CD4-positive, alpha-beta T cell treated with Interleukin-6 for 4 hours (primary cell): ENCODE measurements at places on chromosomes 1 and 21.

DNA sequence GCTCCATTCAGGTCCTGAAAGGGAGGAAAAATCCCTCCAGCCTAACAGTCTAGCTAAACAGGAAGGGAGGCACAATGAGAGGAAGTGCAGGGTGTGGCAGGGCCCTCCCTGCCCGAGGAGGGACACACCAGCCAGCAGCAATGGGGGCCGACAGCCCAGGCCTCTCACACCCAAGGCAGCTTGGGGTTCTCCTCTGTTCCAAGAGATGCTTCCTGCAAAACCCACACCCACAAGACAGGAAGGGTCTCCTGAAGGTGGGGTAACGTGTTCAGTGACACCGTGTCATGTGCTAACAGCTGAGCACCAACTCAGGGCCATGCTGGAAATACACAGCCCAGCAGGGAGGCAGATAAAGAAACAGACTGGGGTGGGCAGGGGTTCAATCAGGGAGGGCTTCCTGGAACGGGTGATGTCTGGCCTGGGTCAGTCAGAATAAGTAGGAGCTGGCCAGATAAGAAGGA, 10.2 kb downstream of the ECE1 start:
- DNase-seq = peak; percentile 38

DNA sequence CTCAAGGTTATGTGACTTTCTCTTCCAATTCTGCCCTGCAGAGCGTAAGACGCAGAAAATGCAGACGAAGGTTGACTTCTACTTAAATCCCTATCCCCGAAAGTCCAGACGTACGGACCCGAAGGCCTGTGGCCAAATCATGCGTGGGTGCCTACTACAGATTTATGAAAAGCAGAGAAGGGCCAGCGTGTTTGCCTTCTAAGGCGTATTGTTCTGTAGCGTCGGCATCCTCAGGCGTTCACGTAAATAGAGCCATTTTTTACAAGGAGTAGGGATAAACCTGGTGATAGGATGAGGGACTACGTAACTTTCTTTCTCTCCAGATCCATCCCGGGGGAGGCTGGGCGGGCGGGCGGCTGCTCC, 222 bp upstream of the GIPC2 start:
- DNase-seq = no peak

- DNase-seq = peak; percentile 69
Measured at GRCh38 chr1:66996018-66996682, 57.8 kb downstream of the SLC35D1 start.

DNA sequence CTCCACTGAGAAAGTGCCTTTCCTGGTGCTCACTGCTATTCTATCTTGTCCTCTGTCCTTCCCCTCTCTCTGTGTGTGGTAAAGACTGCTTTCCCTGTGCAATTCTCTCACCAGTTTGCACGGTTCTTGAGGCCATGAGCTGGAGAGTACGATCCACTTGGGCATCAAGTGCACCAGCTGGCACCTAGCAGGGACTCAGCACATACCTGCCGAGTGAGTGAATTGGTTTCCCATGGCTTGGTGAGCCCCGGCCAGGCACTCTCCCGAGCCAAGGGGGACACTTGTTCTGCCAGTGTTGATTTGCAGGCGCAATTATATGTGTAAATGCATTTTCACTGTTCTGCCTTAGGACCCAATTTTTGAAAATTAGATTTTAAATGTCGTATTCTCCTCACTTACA, 313.5 kb downstream of the DISC1 start:
- DNase-seq = no peak

DNA sequence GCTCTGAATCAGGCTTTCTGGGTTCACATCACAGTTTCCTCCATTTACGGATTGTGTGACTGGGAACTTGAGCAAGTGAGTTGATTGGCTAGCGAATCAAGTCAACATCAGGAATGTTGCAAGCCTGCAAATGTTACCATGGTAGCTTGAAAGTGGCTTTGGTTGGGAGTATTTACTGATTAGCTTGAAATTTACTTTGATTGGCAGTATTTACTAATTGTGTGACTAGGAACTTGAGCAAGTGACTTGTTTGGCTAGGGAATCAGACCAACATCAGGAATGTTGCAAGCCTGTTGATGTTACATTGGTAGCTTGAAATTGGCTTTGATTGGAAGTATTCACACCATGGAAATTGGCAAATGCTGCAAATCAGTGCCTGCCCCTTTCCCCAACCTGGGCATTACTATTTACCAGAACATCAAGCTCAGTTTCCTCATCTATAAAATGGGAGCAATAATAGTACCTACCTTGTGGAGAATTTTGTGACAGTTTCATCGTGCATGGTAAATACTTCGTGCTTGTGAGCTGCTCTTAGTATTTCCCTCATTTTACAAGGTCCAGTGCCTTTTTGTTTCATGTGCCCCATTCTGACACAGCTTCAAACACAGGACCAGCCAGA, 23.1 kb upstream of the B3GALNT2 start:
- DNase-seq = no peak
